ENCODE measurements at places on chromosomes 7 and 10.

DNA sequence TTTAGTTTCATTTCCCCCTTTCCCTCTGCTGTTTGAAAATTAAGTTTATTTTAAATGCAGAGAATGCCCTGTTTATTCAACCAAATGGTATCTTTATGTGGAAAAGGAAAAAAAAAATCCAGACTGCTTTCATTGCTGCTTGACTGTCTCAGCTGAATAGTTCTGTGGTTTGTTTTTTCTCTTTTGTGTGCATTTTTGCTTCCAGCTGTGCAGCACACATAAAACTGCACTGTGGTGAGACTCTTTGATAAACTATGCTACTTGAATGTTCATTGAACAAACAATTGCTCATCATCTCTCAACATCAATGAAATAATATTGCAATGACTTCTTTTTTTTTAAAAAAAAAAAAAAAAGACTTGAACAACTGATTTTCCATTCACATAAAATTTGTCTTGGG, 78.6 kb upstream of the GLI3 start:
- ATAC-seq: no peak

- peak; percentile 29 for ATAC-seq
These were observed 20.5 kb upstream of the ZNF273 start for GRCh38 chr7:64882341-64883112.

GRCh38 chr7:155506854-155507337, 39.5 kb downstream of the CNPY1 start:
- no peak for ATAC-seq

DNA sequence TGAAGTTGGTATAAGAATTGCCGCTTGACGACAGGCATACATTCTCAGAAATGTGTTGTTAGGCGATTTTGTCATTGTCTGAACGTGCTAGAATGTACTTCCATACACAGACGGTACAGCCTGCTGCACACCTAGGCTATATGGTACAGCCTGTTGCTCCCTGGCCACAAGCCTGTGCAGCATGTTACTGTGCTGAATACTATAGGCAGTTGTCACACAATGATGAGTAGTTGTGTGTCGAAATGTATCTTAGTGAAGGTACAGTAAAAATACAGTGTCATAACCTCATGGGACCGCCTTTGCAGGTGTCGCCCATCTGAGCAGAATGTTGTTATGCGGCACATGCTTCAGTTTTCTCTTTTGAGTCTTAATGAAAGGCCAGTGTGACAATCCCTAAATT, 66.5 kb downstream of the SHH start:
- no peak for ATAC-seq

GRCh38 chr10:112988839-112989406, 38.9 kb downstream of the TCF7L2 start:
- ATAC-seq: no peak

DNA sequence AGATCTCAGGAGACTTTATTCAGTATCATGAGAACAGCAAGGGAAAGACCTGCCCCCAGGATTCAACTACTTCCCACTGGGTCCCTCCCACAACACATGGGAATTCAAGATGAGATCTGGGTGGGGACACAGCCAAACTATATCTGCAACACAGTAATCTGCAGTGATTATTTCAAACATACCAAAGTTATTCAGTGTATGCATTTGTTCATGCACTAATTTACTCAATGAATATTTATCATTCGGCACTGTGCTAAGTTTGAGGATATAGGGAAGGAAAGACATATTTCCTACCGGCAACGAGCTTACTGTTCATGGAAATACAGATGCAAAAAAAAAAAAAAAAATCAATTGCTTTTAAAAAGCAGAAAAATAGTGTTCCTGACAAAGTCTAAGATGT, 91.6 kb upstream of the IMMP2L start:
- ATAC-seq: peak; percentile 85

- no peak for ATAC-seq
These were observed 193.5 kb downstream of the GRM3 start for GRCh38 chr7:86837235-86837634.

- ATAC-seq: no peak
These were observed 172.9 kb downstream of the TMEM26 start for GRCh38 chr10:61280303-61280702.

- no peak for ATAC-seq
These were observed 27.9 kb downstream of the RALA start for GRCh38 chr7:39651265-39651664.

DNA sequence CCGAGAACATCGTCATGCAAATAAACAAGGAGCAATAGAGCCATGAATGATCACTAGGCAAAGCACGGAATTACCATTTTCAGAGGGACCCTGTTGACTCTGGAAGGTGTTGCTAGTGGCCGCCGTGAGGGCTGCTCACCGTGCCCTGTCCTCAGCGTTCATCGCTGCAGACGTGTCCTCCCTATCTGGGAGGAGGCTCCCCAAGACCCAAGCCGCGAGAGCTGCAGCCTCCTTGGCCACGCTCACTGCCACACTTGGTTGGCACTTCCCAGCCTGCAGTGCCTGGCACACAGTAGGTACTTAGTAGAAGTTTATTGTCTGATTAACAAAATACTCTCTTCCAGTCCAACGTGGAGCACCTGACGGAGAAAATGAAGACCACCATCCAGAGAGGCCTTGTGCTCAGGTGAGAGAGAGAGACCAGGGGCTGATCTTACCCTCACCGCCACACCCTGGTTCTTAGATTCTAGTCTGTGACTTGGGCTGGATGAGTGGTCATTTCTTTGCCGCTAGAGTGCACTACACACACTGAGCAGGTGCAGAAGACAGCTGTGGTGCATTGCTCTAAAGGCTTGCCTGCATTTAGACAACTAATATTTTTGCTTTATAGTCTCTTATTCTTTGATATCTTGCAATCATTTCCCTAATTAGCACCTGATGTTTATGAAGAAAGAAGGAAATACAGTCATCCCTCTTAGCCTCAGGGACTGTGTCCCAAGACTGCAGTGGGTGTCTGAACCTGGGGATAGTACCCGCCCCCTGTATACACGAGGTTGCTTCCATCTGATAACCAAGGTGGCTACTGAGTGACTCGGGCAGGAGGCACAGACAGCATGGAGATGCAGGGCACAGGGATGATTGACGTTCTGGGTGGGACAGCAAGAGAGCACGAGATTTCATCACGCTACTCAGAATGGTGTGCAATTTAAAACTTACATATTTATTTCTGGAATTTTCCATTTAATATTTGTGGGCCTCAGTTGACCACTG, 40.3 kb downstream of the PITRM1 start:
- ATAC-seq: no peak

Measured in motor neuron (in vitro differentiated cells).